ENCODE measurements at places on chromosomes 5 and 9.
A peak's percentile ranks its signal among the peaks of the same experiment; 100 is the strongest.

DNA sequence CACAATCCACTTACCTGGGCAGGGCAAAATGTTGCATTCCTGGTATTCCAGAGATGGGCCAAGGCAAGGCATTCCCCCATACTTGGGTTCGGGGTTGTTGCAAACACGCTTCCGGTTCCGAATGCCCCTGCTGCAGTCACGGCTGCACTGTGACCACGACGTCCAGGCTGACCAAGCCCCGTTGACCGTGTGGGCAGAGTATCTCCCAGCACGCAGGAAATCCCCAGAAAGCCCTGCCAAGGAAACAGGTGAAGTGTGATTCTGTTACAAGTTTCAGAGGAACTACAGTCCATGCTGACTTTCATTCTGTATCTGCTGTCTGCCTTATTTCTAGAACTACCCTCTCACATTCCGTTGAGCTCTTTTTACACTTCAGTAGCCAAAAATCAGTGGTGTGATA lies 483.0 kb downstream of the SEMA5A start:
- no peak for DNase-seq

- no peak for DNase-seq
Measured at GRCh38 chr5:160837749-160838593, 14.0 kb downstream of the ATP10B start.

- no peak for DNase-seq
Measured at GRCh38 chr5:122653087-122654017, 121.5 kb upstream of the SNX2 start.

DNA sequence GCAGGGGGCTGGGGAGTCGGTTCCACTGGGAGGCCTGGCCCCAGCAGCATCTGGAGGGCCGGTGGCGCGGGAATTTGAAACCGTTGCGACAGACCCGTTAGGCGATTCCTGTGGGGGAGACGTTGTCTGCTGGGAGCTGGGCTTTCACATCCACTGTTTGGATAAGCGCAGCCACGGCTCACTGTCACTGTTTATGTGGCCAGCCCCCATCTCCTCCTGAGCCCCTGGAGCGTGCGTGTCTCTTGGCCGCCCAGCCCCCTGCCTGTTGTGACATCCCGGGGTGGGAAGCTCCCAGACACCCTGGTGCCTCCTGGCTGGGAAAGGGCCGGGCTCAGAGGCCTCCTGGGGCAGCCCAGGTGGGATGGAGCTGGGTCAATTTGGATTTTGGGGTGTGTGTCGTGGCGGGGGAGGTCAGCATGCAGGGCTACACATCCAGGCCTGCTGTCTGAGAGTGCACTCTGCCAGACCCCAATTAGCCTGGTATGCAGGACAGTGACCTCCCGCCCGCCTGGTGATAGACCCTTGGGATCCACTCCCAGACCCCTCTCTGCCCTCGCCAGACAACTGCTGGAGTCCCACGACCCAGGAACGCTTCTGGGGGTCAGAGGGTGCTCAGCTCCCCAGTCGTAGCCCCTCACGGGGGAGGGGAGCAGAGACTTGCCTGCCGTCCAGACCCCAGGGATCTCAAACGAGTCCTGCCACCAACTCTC lies 62.0 kb upstream of the RNU6ATAC start:
- no peak for DNase-seq

GRCh38 chr5:110977915-110978314 lies 93.6 kb upstream of the TSLP start:
- DNase-seq: no peak

- no peak for DNase-seq
Measured at GRCh38 chr9:88807426-88807825, 183.8 kb upstream of the S1PR3 start.

DNA sequence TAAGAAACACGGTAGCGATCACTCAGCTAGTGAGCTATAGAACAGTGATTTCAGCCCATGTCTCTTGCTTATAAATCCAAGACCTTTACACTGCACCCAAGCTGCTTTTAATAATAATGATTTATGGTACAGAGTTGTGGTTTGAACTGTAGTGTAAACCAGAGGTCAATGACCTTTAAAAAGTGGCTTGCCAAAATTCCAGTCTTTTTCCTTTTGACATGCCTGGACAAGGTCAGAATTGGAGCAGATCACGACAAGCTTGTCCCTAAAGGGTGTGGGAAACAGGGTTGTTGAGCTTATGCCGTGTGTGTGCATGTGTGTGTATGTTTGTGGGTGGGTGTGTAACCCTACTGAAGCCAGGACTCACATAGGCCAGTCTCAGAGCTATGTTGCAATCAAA lies 225.3 kb upstream of the CLINT1 start:
- no peak for DNase-seq

- DNase-seq: no peak
Measured at GRCh38 chr5:39880985-39881384, 456.2 kb upstream of the DAB2 start.

GRCh38 chr9:121262423-121262822 lies 5.5 kb upstream of the GSN start:
- DNase-seq: no peak

DNA sequence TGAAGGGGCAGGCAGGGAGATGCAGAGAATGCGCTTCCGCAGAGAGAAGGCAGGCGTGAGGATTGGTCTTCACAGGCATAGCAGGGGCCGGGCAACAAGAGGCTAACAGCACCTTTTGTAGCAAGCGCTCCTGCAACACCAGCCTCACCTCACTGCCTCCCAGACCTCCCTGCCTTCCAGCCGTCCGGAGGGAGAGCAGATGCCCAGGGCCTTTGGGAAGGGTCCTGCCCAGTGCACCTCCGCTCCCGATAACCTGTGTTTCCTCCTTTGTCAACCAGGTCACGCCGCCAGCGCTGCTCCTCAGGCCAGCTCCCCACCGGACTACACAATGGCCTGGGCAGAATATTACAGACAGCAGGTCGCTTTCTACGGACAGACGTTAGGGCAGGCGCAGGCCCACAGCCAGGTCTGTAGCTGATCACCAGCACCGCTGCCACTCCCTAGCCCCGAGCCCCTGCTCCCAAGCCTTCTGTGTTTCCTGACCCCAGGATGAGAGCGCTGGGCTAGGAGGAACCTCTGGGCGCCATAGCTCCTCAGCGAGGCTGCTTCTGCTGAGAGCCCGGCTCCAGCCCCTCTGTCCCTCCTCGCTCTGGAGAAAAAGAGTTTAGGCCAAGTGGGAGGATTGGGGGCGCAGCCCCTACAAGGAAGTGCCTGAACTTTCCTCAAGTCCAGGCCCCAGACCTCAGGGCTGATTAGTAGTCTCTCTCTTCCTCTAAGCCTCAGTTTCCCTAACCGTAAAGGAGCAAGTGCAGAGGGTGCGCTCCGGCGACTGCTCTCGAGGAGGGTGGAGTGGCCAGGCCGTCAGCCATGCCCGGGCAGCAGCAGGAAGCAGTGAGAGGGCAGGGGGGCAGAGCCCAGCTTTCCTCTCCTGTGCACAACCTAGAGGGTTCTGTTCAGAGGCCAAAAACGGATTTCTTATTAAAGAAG lies 28.4 kb upstream of the PRDM12 start:
- no peak for DNase-seq

GRCh38 chr5:149999866-150000255 lies 593 bp downstream of the TIGD6 start:
- no peak for DNase-seq

- DNase-seq: no peak
Measured at GRCh38 chr9:34810187-34810524, 100.2 kb upstream of the CCL21 start.

- peak; percentile 3 for DNase-seq
Measured at GRCh38 chr5:123671042-123671441, 159.1 kb downstream of the CSNK1G3 start.

DNA sequence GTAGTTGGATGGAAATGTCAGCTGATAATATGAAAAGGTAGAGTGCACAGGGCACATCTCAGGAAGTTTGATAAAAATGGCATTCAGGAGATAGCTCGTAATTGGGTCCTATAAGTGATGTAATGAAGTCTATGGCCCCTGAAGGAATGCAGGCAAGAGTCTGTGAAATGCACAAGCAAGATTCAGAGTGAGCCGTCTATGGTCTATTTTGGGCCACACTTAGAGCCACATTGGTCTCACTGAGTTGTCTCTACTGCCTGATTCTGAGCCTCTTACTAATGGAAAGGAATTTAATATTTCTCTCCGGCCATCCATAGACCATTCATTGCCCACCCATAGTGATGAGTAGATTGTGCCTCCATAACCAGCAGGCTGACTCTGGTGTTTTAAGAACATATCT lies 111.3 kb upstream of the KCNN2 start:
- no peak for DNase-seq

- no peak for DNase-seq
Measured at GRCh38 chr9:104971511-104971910, 43.6 kb upstream of the ABCA1 start.

- no peak for DNase-seq
Measured at GRCh38 chr9:96071076-96071814, 195.8 kb downstream of the ERCC6L2 start.

DNA sequence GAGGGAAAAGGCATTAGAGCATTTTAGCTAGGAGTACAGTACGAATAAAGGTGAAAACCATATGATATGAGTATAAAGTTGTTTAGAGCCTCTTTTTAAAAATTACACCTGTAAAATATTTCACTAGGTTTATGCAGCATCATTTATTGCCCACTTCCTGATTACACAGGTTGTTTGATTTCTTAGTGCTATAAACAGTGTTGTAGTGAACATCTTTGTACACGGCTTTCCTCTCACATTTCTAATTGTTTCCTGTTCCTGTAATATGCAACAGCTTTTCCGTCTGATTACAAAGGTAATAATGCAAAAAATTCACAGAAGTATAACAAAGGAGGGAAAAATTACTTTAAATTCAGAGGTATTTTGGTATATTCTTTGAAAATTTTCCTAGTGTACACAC lies 13.0 kb downstream of the STOM start:
- DNase-seq: no peak

DNA sequence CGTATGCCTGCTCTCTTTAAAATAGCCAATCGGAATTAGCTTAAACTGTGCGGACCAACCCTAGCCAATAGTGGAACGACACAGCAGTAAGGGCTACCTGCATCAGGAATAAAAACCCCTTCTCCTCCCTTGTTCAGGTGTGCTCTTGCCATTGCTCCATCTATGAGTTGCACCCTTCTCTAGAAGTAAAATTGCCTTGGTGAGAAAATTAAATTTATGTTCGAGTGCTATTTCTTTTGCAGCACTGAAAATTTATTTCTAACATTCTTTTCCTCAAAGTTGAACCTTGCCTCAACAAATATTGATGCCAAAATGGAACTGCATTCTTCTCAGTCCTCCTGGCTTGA lies 102.5 kb upstream of the SHB start:
- no peak for DNase-seq

DNA sequence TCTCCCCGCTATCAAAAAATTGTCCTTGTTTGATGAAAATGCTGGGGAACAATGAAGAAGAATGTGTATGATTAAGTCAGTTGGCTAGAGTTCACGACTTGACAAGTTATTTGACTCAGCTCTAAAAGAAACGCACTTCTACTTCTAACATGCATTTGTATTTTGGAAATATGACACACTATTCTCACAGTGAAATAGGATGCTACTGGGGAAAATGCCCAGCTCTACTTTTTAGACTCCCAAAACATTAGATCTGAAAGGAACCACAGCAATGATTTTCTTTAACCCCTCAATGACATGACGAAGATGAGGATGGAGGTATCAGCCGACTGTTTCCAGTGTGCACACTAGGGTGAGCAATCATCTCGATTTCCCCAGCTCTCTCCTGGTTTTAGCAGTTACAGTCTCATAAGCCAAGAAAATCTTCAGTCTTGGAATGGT lies 83.6 kb upstream of the PCSK1 start:
- no peak for DNase-seq

DNA sequence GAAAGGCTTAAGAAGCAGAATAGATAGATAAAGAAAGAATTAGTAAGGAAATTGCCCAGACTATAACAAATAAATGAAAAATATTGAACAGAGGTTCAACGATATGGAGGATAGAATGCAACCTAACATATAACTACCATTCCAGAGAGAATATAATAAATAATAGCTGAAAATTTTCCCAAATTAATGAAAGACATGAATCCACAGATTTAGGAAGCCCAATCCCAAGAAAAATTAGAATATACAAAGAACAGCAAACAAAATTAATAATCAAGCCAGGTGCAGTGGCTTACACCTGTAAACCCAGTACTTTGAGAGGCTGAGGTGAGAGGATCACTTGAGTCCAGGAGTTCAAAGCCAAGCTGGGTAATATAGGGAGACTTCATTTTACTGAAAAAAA lies 27.8 kb upstream of the FNIP1 start:
- no peak for DNase-seq

GRCh38 chr9:38032266-38033110 lies 36.5 kb downstream of the SHB start:
- DNase-seq: no peak

- peak; percentile 18 for DNase-seq
Measured at GRCh38 chr5:1315709-1316587, 21.1 kb upstream of the TERT start.

GRCh38 chr9:93874242-93874641 lies 80.9 kb downstream of the BARX1 start:
- no peak for DNase-seq

- DNase-seq: no peak
Measured at GRCh38 chr9:92911511-92912475, 34.0 kb upstream of the ZNF484 start.

DNA sequence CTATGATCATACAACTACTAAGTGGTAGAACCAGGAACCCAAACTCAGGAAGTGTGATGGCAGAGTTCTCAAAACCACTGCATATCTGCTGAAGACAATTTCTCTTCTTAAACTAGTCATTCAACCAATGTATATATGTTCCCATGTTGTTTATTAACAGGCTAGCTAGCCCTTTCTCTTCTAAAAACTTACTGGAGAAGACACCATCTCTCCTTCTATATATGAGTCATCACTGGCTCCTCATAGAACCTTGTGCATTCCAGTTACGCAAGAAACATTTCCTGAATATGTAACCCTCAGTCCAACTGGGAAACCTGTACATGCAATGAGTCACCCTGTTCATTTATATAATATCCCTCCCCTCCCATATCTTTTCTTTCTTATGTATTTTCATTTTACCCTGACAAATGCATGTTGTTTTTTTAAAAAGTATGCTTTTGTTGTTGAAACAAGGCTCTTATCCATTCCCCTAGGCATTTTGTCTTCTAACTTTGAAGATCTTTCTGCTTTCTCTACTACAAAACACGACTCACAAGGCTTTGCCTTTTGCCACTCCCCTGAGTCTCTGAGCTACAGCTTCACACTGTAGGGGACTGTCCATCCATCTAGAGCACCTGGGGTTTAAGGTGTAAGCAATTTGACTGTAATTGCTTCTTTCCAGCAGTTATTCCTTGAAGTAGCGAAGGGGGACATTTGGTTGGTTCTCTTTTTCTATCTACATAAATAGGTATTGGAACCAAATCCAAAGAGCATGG lies 119.5 kb downstream of the ANXA1 start:
- no peak for DNase-seq

DNA sequence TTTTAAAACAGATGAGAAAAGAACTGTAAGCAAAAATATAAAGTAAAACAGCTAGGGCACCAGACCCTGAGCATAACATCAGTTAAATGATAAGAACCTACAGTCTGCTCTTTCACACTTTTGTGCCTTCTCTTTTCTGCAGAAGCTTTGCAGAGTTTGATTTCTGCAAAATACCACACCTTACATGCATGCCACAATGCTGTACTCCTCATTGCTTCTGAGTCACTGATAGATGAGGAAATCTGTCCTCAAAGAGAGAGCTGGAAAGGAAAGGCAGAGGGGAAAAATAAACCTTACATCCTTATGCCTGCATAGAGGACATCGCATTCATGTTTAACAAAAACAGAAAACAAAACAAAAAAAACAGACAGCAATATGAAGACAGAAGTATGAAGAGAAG lies 142.9 kb downstream of the ATPSCKMT start:
- DNase-seq: no peak

GRCh38 chr9:120938851-120939250 lies 12.3 kb upstream of the TRAF1 start:
- DNase-seq: no peak

All from stimulated activated CD4-positive, alpha-beta T cell treated with anti-CD3 and anti-CD28 coated beads, Interleukin-15, amount 100 ng/mL, for 1 hour (primary cell).